ENCODE measurements at places on chromosomes 3 and 15.

DNA sequence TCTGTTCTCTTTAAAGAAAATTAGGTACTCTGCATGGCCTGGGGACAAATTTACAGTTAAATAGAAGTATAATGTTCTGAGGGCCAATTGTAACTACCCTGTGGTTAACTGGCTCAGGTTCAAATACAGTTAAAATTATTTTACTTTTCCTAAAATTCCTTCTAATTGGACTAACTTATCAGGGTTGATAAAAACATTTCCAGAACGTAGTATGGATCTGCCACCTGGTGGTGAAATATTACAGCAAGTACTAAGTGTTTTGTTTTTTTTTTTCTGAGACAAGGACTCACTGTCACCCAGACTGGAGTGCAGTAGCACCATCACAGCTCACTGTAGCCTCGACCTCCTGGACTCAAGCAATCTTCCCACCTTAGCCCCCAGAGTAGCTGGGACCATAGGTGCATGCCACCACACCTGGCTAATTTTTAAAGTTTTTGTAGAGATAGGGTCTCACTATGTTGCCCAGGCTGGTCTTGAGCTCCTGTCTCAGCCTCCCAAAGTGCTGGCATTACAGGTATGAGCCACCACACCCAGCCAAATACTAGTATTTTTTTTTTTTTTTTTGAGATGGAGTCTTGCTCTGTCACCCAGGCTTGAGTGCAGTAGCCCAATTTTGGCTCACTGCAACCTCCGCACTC is 29.2 kb downstream of the NEO1 start:
- DNase-seq, result no peak

DNA sequence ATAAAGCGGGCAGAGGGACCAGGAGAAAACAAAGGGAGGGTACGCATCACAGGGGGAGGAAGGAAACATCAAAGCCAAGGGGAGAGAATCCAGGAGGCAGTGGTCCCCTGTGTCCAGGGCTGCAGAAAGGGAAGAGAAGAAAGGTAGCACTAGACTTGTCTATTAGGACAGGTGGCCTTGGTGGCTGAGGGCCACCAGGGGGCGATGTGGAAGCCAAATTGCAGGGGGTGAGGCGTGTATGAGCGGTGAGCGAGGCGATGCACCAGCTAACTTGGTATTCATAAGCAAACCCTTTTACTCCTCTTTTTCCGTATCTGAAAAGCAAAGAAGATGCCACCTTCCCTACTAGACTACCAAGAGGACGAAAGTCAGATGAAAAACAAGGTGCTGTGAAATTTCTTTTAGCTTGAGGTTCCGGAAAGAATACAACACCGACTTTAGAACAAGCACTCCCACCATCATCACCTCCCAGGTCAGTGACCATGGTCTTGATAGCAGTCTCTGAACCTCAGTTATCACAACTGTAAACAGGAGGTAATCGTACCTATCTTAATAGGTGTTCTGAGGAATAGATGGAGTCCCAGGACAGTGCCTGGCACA is 654.4 kb upstream of the ADAMTS9 start:
- DNase-seq, result no peak

GRCh38 chr3:67067251-67067650 is 69.1 kb downstream of the KBTBD8 start:
- DNase-seq, result no peak

DNA sequence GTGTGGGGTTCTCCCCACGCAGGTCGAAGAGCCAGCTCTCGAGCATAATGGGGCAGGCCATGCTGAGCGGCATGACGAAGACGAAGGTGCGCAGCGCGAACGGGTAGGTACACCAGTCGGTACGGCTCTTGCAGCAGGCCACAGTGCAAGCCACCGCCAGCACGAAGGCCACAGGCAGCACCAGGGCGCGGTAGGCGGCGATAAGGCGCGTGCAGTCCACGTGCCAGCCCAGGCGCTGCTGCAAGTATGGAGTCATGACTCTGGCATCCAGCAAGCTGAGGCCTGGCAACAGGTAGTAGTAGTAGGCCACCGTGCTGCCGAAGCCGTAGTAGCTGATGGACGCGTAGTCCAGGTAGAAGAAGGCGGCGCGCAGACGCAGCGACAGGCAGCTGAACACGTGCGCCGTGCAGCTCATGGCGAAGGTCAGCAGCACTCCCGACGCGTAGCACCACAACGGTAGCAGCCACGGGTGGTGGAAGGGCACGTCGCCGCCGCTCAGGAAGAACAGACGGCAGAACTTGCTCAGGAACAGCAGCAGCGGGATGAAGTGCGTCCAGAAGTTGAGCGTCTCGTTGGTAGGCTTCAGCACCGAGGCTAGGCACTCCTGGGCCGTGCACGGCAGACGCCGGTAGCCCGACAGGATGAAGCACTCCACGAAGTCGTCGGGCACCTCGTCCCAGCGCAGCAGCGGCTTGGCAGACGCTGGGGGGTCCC is 797 bp downstream of the PAQR9 start:
- no peak for DNase-seq

- no peak for DNase-seq
Measured at GRCh38 chr15:26037369-26037768, 174.2 kb upstream of the ATP10A start.

GRCh38 chr3:126389794-126390146 is 4.9 kb upstream of the CFAP100 start:
- DNase-seq, result no peak

DNA sequence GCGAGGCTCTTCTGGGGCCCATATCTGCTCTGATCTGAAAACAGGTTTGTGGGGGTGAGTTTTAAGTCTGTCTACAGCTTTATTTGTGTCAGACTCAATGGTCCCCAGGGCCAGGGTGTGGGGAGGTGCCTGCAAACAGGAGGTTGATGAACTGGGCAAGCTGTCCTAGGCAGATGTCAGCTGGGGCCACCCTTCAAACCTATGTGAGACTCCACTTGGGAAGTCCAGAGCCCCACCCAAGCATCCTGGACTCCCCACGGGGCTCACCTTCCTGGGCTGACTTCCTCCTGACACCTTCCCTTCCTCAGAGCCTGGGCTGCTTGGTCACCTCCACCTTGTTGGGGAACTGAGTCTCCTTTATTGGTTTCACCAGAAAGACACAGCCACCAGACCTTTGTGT is 8.6 kb upstream of the LYSMD4 start:
- DNase-seq, result no peak

- DNase-seq, result no peak
Measured at GRCh38 chr3:114823061-114823460, 324.0 kb downstream of the ZBTB20 start.

GRCh38 chr15:80636675-80637074 is 58.4 kb upstream of the ABHD17C start:
- no peak for DNase-seq

DNA sequence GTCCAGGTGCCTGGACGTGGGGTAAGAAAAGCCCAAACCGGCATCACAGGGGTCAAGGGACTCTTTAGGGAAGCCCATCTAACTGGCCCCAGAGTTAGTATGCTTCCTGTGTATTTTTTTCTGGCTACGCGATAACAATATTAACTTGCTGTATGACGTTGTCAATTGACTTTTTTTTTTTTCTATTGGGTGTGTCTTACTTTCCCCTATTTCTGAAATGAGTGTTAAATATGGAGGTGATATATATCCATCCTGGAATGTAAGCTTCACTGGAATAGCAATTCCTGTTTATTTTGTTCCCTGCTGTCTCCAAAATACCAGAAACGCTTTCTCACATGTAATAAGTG is 598 bp upstream of the GMNC start:
- no peak for DNase-seq

GRCh38 chr15:70863450-70864218 is 9.7 kb upstream of the LARP6 start:
- DNase-seq, result no peak

DNA sequence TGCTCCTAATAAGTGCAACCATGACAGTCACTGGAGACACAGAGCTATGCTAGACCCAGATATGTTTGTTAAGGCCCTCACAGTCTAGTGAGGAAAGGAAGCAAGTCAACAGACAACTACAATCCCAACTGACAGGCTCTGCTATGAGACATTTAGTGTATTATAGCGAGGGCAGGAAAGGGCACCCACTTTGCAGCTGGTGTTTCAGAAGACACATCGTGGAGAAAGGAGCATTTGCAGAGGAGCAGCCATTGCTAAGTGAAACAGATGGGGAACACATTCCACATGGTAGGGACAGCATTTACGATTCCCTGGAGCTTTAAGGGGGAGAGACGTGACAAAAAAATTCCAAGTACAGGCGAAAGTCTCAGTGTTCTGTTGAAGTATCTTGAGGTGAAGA is 685.6 kb downstream of the AGBL1 start:
- DNase-seq, result no peak

- DNase-seq, result no peak
Measured at GRCh38 chr3:15979495-15979894, 181.7 kb upstream of the ANKRD28 start.

DNA sequence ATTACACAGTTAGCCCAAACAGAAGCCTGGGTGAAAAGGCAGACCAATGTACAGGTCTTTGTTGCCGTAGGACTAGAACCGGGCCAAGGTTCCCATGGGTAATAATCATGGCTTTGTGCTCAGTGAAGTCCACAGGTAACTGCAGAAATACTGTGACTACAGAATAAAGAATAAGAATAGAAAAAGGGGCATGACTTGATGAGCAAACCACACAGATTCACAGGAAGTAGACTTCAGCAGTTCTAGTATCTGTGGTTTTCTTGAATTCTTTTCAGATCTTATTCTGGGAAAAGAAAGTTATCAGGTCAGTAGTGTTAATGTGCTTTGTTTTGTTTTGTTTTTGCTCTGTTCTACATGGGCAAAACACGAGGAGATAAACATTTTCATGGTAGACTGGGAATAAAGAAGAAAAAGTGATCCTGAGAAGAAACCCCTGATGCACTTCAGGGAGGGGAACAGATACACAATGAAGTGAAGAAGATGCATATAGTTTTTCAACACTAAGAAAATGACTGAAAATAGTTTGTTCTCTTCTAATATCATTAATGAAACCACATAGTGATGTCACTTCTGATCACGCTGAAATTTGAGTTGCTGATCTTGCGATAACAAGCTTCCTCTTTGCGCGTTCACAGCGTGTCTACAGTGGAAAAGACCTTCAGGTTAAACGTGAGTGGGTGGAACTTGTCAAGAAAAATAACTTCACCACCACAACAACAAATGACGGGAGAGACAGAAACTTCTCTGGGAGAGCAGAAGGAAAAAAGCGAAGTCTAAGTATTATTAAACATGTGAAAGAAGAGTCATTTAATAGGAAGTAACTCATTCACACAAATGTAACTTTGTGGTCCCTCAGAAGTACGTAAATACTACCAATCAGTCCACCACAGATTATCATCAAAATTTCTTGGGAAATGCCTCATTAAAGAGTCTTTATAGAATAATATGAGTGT is 315.8 kb upstream of the SATB1 start:
- no peak for DNase-seq

- no peak for DNase-seq
Measured at GRCh38 chr3:160649596-160649995, 27.4 kb upstream of the ARL14 start.
